ENCODE measurements at places on chromosomes 5 and 9. TPM values are rescaled to one million over a fixed set of nuclear protein-coding genes. Genes with fewer than 3 reads are reported as not detected.

GRCh38 chr9:120755044-120755443, 38.2 kb downstream of the FBXW2 start:
- H3K4me1 ChIP-seq: peaks cover 3% of the 10 kb centered on the region
- H3K4me3 ChIP-seq: no peak overlapping the region
- DNase-seq: no peak
- no peaks in the 10 kb centered on the region for H3K27me3 ChIP-seq

CXXC5 gene
- total RNA-seq: 88.3 TPM

DNA sequence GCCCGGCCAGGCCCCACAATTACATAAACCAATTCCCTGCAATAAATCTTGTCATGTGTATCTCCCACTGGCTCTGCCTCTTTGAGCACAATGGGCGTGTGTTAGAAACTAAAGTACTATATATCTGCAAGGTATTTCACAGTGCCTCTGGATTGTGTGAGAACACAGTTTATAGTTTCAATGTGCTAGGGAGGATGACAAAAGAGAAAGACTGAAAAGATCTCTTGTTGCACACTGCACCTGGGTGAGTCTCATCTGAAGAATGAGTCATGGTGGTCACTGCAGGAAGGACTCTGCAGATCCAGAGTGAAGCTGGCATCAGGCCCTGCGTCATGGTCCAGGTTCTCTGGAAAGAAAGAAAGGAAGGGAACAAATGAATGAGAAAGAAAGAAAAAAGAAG, 20.7 kb upstream of the CTSV start:
- no peaks in the 10 kb centered on the region for H3K36me3 ChIP-seq
- no peaks in the 10 kb centered on the region for H3K4me1 ChIP-seq
- H3K27me3 ChIP-seq: no peaks in the 10 kb centered on the region
- DNase-seq: no peak
- H3K4me3 ChIP-seq: no peak overlapping the region

DNA sequence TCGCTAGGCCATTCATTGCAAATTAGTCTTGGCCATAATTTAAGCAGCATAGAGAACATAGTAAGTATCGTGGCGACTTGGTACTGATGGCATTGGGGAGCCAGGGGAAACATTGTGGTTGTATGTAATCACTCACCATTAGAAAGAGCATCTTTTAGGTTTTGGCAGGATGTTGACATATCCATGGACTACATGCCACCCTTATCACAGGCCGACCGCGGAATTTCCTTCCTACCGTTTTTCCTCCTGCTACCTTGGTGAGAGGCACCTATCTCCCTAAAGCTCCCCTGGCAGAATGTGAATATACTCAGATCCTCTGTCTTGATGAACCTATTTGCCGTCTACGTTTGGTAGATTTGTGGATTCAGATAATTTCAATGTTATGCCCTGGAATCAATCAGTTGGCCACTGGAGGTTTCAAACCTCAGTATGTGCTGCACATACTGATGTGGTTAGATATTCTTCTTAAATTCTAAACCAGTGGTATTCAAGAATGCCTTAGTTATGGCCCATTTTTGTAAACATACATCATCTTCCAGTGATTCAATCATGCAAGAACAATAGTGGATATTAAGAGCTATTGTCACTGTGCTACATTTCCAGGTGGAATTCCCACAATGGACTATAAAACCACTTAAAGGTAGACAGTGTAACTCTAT, 271.0 kb upstream of the HAPLN1 start:
- no peak for DNase-seq
- no peaks in the 10 kb centered on the region for H3K27me3 ChIP-seq
- no peaks in the 10 kb centered on the region for H3K4me1 ChIP-seq
- H3K36me3 ChIP-seq: no peaks in the 10 kb centered on the region
- H3K4me3 ChIP-seq: no peak overlapping the region

GRCh38 chr5:145776886-145777285, 58.3 kb downstream of the PRELID2 start:
- no peaks in the 10 kb centered on the region for H3K4me1 ChIP-seq
- no peaks in the 10 kb centered on the region for H3K27me3 ChIP-seq
- no peak overlapping the region for H3K4me3 ChIP-seq

DNA sequence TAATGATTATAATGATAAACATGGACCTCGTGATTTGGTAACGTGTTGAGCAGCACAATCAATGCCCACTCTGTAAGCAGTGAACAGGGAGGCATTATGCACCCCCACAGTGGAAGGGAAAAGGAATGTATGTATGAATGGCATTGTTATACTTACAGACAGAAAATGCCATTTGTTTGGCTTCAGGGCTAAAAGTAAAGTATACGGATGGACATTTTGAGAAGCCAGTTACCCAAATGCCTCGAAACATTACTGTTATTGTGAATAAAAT, 260.2 kb upstream of the PPP1R2B start:
- no peak overlapping the region for H3K4me3 ChIP-seq
- DNase-seq: no peak
- no peak overlapping the region for H3K27ac ChIP-seq
- H3K4me1 ChIP-seq: peaks cover 12% of the 10 kb centered on the region
- no peaks in the 10 kb centered on the region for H3K36me3 ChIP-seq

MEIKIN gene
- not detected for total RNA-seq

- no peaks in the 10 kb centered on the region for H3K36me3 ChIP-seq
- no peaks in the 10 kb centered on the region for H3K4me1 ChIP-seq
- no peak for DNase-seq
- H3K4me3 ChIP-seq: no peak overlapping the region
- H3K27me3 ChIP-seq: no peaks in the 10 kb centered on the region
These were observed 53.7 kb downstream of the RGMB start for GRCh38 chr5:98827161-98827560.

DNA sequence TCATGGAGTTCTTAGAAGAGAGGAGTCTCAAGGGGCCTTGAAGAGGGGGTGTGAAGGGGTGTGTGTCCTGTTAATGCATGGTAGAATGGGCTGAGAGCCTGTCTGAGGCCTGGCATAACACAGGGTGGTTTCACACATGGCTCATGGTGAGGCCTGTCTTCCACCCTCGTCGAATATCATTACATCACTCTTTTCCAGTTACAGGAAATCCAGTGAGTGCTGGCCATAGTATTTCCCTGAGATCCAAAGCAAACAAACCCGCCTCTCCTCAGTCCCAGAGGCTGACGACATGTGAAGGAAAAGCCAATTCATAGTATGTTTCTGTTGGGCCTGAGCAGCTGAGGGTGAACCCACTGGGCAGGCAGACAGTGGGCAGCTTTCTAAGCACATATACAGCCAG, 159.4 kb upstream of the NR3C1 start:
- no peak for DNase-seq
- H3K27ac ChIP-seq: peak overlapping the region; percentile 27
- H3K27me3 ChIP-seq: no peaks in the 10 kb centered on the region
- no peak overlapping the region for H3K4me3 ChIP-seq
- H3K36me3 ChIP-seq: no peaks in the 10 kb centered on the region

GRCh38 chr5:150175536-150175935, 9.0 kb downstream of the CDX1 start:
- no peaks in the 10 kb centered on the region for H3K36me3 ChIP-seq
- DNase-seq: no peak
- peaks cover 14% of the 10 kb centered on the region for H3K4me1 ChIP-seq
- H3K4me3 ChIP-seq: no peak overlapping the region
- H3K27me3 ChIP-seq: no peaks in the 10 kb centered on the region

DNA sequence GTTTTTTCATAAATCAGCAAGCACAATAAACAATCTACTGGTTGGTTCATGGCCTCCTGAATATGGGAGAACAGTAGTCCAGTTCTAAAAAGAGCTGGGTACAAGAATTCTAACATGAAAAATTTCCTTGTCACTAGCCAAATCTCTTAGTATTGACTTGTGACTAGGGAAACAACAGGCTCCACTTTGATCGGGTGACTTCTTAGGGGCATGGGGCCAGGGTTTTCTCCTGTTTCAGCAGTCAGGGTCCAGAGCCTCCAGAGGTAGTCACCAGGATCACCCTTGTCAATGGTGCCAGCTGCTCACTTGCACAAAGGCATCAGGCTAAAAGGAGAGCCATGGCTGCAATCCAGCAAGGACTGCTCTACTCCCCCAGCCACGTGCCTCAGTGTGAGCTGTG, 38.1 kb downstream of the LPAR1 start:
- no peaks in the 10 kb centered on the region for H3K27me3 ChIP-seq
- no peak for DNase-seq
- no peak overlapping the region for H3K4me3 ChIP-seq
- no peaks in the 10 kb centered on the region for H3K4me1 ChIP-seq

GRCh38 chr9:75471549-75472114, 383.3 kb downstream of the OSTF1 start:
- no peak for DNase-seq
- H3K27ac ChIP-seq: no peak overlapping the region
- H3K27me3 ChIP-seq: no peaks in the 10 kb centered on the region

ASPN gene
- 1.7 TPM for total RNA-seq

- no peak for DNase-seq
- no peak overlapping the region for H3K4me3 ChIP-seq
- H3K36me3 ChIP-seq: no peaks in the 10 kb centered on the region
These were observed 466.4 kb upstream of the MEF2C start for GRCh38 chr5:89349246-89349980.

DNA sequence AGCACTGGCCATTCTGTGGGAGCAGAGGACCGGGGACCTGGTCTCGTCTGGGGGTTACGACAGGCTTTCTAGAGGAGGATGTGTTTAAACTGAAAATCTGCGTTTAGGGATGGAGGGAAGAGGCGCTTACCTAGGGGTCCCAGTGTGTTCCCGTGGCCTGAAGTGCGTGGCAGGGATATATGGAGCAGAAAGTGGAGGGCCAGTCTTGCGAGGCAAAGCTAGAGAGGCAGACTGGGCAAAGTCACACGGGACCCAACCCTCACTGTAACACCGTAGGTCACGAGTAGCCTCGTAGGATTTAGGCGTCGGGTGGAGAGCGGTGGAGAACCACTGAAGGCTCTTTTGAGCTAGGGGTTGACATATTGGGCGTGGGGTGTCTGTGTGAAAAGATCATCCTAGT, 32.8 kb upstream of the POMT1 start:
- H3K36me3 ChIP-seq: peaks cover 8% of the 10 kb centered on the region
- DNase-seq: peak; percentile 22
- H3K4me1 ChIP-seq: no peaks in the 10 kb centered on the region
- no peak overlapping the region for H3K27ac ChIP-seq
- H3K4me3 ChIP-seq: no peak overlapping the region

PDZD2 gene
- 6.2 TPM for total RNA-seq

- H3K4me3 ChIP-seq: no peak overlapping the region
- H3K27ac ChIP-seq: no peak overlapping the region
- peaks cover 7% of the 10 kb centered on the region for H3K4me1 ChIP-seq
- H3K27me3 ChIP-seq: no peaks in the 10 kb centered on the region
- DNase-seq: no peak
- peaks cover 64% of the 10 kb centered on the region for H3K36me3 ChIP-seq
These were observed 38.5 kb downstream of the VPS13A start for GRCh38 chr9:77215874-77216273.

DNA sequence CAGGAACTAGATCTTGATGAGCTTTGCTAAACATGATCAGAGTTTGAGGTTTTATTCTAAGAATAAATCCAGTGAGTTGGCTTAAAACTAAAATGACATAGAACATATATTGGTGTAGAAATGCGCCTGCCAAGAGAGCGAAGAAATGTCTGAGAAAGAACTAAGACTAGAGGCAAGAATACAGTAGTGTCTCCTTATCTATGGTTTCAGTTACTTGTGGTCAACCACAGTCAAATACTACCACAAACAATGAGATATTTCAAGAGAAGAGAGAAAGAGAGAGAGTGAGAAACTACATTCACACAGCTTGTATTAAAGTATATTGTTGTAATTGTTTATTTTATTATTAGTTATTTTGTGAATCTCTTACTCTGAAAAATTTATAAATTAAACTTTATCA, 254.4 kb upstream of the CDH10 start:
- no peak overlapping the region for H3K4me3 ChIP-seq
- H3K27ac ChIP-seq: no peak overlapping the region
- H3K4me1 ChIP-seq: no peaks in the 10 kb centered on the region
- DNase-seq: no peak
- no peaks in the 10 kb centered on the region for H3K27me3 ChIP-seq
- no peaks in the 10 kb centered on the region for H3K36me3 ChIP-seq

DNA sequence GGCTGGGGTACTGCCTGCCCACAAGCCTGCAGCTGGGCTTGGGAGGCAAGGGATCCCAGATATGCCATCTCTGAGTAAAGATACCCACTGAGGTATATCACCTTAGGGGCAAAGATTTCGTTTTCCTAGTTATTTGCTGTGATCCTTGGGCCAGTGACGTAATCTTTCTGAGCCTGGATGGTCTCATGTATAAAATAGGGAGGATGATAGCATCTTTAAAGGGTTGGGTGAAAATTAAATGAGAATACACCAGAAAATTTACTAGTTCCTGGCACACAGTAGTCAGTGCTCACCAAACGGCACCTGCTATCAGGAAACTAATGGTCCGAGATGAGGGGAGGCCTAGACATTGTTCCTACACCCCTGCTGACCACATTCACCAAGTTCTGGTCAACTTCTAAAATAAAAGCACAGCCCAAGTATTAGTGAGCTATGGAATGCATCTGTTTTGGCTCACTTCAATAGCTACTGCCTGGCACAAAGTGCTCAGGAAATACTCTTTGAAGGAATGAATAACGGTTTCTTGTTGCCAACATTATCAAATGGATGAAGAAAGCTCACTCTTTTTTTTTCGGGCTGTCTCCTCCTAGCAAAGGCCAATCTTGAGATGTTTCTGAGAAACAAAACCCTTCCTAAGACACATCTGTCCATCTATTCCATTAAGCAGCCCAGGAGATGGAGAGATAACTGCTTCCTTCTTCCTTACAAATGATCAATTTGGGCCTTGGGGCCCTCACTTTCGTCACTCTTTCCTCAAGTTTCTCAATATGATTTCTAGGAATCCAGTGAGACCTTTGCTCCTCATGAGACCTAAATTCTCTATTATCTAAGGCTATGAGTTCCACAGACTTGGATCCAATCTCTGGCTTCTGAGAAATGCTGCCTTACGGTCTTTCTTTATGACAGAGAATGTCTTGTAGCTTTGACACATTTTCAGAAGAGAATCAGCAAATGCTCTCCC, 98.2 kb downstream of the DPYSL3 start:
- H3K4me1 ChIP-seq: peaks cover 25% of the 10 kb centered on the region
- H3K27me3 ChIP-seq: no peaks in the 10 kb centered on the region
- H3K36me3 ChIP-seq: no peaks in the 10 kb centered on the region
- H3K27ac ChIP-seq: peak overlapping the region; percentile 21

C9orf153 gene
- total RNA-seq: 0.51 TPM

IL5 gene
- not detected for total RNA-seq

DNA sequence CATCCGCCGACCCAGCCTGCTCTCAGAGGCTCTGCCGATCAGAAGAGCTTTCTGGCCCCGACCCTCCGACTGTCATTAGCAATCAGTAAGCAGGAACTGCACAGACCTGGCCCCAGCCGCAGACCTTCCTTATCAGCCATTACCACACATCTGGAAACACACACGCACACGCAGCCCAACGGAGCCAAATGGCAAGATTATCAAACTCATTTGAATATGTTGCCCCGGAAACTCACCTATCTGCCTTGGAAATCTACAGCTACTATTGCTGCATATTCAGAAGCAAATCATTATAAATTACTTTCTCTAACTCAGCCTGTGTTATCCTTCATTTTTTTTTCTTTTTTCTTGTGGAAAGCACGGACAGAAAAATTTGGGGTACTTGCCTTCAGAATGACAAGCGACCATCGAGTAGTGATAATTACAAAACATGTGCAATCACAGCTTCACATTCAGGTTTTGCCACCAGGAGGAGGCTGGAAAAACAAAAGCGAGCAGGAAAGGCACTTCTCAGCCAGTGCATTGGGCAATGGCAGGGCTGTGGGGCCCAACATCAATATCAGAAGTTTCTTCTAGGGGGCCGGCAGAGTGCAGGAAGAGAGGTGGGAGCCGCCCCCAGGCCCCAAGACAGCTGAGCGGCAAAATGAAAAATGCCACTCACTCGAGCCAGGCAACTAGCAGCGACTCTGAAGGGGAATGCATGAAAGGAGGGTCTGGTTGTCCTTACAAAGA, 122.3 kb downstream of the VAV2 start:
- H3K4me1 ChIP-seq: no peaks in the 10 kb centered on the region
- DNase-seq: no peak
- no peak overlapping the region for H3K27ac ChIP-seq
- H3K27me3 ChIP-seq: no peaks in the 10 kb centered on the region
- H3K36me3 ChIP-seq: no peaks in the 10 kb centered on the region

PCDHA5 gene
- total RNA-seq: not detected

All from psoas muscle (tissue), 8 donors.